ENCODE measurements at places on chromosomes 1 and 21.
A peak's percentile ranks its signal among the peaks of the same experiment; 100 is the strongest.

DNA sequence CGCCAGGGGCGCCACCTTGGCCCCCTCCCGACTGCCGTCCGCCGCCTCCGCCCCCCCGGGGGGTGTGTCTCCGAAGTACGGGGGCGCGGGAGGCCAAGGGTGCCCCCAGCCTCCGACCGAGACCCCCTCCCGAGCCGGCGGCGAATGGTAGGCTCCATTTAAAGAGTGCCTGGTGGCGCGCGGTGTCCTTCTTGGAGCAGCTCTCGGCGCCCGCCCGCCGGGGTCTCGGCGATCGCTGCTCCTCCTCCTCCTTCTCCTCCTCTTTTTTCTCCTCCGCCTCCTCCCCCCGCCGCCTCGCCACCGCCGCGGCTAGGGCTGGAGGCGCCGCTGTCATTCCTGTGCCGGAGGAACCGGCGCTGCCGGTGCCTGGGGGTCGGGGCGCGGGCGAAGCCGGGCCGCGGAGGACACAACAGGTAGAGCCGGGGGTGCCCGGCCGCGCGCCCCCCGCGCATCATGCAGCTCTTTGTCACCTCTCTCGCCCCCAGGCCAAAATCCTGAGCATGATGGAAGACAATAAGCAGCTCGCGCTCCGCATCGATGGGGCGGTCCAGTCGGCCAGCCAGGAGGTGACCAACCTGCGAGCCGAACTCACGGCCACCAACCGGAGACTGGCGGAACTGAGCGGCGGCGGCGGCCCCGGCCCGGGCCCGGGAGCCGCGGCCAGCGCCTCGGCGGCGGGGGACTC, at the start of gene KAZN:
Gene KAZN (plus strand): TSS at position 188 of the 685 bp plus-strand sequence.
- peak; percentile 90 for DNase-seq

DNA sequence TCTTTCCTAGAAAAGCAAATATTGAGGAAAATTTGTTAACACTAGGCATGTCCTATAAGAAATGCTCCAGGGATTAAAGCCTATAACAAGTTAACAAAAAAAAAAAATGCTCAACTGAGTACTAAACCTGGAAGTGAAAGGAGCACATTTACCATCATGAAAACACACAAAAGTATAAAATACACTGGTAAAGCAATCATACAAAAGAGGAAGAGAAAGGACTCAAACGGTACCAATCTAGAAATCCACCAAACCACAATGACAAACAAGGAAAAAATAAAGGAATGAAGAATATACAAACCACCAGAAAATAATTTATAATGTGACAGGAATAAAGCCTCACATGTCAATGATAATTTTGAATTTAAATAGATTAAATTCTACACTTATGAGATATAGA, 21.2 kb downstream of the CD1E start:
- no peak for DNase-seq

DNA sequence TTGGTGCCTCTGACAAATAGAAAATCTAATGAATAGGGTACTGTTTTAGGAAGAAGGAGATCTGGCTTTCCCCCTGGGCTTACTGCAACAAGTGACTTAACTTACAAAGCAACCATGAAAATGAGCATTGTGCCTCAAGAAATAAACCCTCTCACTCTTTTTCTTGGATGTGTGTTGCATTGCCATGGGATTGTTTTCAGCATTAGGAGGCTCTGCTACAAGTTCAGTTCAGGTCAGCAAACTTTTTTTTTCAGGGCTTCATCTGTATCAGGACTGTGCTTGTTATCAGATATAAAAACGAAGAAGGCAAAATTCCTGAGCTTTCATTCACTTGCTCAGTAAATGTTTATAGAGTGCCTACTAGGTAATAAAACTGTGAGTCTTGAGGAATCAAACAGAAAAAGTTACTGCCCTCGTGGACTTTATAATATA, 37.8 kb upstream of the DOCK7 start:
- no peak for DNase-seq

DNA sequence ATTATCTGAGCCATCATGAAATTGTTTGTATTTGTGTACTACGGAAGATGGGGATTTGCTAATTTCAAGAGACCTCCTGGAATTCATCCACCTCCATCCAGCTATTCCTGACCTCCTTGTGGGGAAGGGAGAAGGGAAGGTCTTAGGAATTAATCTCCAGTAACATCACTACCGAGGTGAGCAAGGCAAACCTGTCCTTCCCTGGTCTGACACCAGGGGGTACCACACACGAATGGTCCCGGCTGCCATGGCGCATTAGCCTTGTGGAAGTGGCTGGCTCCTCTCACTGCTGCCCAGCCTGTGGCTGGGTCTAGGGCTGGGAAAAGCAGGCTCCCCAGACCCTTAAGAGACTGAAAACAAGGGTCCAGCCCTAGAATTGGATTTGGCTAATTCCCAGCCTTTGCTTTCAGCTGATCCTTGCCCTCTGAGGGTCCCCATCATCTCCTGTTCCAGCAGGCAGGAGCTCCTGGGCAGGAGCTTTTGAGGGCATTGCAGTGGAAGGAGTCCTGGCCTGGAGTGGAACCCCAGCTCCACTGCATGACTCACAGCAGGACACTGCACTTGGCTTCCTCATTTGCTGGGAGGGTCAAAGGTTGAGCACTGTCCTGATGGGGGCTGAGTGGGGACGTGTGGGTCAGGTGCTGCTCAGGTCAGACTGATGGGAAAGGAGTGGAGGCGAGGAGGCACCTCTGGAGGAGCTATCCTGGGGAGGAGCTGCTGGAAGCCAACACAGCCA, 34.8 kb downstream of the RIMS3 start:
- DNase-seq: no peak

GRCh38 chr1:176831150-176831549, 333.4 kb downstream of the ASTN1 start:
- no peak for DNase-seq

DNA sequence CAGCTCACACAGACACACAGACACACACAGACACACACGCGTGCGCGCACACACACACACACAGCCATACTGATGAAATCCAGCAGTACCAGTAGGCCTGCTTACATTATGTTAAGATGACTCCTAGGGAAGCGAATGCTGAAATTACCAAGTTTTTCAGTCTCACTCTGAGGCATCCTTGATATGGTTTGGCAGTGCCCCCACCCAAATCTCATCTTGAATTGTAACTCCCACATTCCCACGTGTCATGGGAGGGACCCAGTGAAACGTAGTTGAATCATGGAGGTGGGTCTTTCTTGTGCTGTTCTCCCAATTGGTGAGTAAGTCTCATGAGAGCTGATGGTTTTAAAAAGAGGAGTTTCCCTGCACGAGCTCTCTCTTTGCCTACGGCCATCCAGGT, 64.1 kb downstream of the TIAM1 start:
- no peak for DNase-seq

Data from right kidney (tissue), 9 donors.